ENCODE measurements at places on chromosomes 1 and 21. TPM values are rescaled to one million over a fixed set of nuclear protein-coding genes. Genes with fewer than 3 reads are reported as not detected.

GFI1 gene
- 0.11 TPM for total RNA-seq

CLCNKA gene
- total RNA-seq: not detected

GRCh38 chr1:101112051-101112780, 86.6 kb upstream of the DPH5 start:
- no peak for DNase-seq

- DNase-seq: no peak
Observed at GRCh38 chr1:220166853-220167252, 72.9 kb downstream of the IARS2 start.

POU3F1 gene
- not detected for total RNA-seq

GRCh38 chr1:92409946-92410549, 76.7 kb downstream of the GFI1 start:
- no peak for DNase-seq

DNA sequence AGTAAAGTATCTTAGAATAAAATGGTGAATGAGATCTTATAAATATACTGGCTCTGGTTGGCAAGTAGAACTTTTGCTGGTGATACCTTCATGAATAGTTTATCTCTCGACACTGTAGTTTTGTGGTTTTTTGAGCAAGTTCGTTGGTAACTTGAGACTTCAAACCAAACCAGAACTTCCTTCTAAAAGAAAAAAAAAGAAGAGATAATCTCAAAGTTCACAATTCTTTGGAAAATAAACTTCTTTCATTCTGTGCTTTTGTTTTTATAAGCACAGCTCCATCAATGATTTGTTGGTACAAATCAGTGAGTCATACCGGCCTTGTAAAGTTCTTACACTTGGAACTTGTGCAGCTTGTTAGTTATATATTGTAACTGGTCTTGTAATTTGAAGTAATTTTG, 2.3 kb downstream of the HIPK1 start:
- peak; percentile 67 for DNase-seq

All from LHCN-M2 (cell line).